ENCODE measurements at places on chromosomes 2 and 18.

DNA sequence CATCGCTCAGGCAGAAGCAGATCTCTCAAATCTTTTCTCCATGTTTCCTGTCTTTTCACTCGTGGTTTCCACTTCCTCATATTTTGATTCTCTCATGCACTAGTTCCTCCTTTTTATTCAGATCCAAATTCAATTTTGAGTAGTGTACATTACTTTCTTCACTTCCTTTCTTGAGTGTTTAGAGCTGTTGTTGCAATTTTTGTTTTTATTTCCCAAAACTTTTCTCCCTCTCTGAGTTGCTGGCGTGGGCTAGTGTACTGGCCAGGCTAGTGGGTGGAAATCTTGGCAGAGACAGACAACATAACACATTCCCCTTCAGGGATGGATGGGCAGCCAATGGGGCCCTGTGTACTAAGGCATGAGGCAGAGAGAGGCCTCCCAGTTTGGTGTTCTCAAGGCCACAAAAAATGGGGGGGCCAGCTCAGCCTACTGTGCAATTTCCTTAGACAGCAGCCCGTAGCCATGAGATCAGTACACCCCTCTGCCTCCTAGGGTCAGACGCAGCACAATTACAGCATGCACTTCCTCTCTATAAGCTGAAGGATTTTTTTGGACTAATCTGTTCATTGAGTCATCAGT, 145.1 kb upstream of the PID1 start:
- DNase-seq: no peak

- no peak for DNase-seq
Observed at GRCh38 chr2:179226961-179227259, 37.7 kb downstream of the SESTD1 start.

DNA sequence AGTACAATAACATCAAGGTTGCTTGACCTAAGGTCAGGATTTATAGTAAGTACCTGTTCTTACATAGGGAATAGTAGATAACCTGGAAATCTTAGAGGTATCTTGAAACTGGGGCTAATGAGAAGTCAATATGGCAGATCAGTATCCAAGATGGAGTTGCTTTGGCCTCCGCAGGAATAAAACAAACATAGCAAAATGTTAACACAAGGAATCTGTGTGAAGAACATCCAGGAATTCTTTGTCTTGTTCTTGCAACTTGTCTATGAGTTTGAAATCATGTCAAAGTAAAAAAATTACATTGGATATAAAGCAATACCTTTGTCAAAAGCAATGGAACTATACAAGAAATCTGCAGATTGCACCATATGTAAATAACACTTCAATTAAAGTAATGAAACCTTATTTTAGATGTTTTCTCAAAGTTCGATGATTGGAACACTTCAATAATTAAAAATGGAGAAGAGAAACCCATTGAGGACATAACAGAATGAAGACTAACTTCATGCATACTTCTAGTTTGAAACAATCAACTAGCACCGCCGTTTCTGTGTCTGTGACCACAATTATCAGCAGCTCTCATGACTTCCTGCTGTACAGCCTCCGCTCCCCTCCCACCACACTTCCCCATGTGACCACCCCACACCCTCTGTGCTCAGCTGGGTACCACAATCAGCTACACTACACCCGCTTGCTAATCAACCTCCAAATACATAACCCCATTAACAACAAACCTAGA, 27.6 kb downstream of the C2orf76 start:
- no peak for DNase-seq

DNA sequence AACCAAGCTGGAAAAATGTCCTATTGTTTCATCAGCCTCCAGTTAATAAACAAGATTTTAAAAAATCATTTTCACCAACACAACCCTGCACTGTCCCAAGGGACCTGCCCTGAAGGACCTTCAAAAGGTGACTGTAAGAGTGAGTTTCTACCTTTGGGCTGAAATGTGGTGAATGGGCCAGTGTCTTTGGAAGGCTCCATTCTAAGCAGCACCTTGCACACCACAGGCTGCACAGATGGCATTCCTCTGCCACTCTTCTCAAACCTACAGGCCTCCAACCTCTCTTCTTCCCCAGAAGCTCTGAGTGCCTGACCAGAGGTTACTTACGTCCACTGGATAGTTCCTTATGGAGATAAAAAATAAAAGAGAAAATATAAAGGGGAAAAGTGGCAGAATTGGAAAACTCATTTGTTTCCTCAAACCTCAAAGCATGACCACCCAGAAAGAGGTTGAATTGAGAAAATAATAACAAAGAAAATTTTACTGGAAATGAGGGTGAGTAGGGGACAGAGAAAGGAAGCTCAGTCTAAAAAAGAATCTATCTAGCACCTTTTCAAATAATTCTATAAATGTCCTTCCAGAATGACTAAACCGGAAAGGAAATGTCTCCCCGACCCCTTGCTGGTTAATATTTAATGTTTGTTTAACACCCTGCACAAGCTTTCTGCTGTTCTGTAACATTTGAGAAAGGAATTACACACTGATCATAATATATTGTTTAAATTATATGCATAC, 175.7 kb downstream of the METTL4 start:
- DNase-seq: no peak

DNA sequence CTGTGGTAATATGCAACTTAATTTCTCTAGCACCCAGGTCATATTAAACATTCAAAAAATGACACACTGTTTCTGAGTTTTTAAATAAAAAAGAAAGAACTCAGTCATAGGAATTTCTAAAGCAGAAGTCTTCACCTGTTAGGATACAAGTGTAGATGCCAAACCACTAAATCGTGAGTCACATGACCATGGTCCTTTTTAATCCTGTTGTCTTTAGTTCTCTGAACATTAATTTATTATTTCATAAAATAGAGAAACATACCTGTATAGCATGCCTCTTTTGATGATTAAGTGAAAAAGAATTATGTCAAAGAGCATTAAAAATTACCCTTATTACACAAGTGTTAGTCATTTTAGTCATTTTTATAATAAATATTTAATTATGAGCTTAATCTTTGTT, 398.8 kb downstream of the CCDC85A start:
- DNase-seq: no peak

DNA sequence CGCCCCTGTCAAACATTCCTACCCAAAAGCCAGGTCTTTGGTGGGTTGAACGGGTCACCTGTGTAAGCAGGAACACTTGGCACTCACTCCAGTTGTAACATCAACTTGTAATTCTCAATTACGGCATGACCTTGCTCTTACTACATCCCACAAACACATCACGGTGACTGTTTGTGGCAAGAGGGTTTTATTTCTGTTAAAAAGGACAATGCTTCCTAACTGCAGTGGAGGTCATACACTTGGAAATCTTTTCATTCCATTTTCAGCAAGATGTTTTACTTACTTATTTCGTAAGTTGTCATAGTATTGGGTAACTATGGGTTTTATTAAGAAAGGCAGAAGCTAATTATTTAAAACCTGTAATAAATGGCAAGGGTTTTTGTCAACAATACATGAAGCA, 126.1 kb downstream of the ZNF516 start:
- no peak for DNase-seq

- no peak for DNase-seq
Observed at GRCh38 chr18:72232644-72233043, 311.5 kb downstream of the CBLN2 start.

DNA sequence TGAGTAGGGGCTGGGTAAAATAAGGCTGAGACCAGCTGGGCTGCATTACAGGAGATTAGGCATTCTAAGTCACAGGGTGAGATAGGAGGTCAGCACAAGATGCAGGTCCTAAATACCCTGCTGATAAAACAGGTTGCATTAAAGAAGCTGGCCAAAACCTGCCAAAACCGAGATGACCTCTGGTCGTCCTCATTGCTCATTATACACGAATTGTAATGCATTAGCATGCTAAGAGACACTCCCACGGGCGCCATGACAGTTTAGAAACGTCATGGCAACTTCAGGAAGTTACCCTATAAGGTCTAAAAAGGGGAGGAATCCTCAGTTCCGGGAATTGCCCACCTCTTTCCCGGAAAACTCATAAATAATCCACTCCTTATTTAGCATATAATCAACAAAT, 132.2 kb downstream of the ARL4C start:
- no peak for DNase-seq

- DNase-seq: no peak
Observed at GRCh38 chr18:44520981-44521667, 159.6 kb upstream of the SETBP1 start.

DNA sequence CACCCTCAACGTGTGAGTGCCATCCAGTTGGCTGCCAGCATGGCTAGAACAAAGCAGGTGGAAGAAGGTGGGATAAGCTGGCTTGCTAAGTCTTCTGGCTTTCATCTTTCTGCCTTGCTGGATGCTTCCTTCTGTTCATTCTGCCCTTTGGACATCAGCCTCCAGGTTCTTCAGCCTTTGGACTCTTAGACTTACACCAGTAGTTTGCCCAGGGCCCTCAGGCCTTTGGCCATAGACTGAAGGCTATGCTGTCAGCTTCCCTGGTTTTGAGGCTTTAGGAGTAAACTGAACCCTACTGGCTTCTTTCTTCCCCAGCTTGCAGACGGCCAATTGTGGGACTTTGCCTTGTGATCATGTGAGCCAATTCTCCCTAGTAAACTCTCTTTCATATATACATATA, 155.0 kb upstream of the SERTAD2 start:
- no peak for DNase-seq

GRCh38 chr2:215160081-215160480, 21.7 kb upstream of the ABCA12 start:
- no peak for DNase-seq

DNA sequence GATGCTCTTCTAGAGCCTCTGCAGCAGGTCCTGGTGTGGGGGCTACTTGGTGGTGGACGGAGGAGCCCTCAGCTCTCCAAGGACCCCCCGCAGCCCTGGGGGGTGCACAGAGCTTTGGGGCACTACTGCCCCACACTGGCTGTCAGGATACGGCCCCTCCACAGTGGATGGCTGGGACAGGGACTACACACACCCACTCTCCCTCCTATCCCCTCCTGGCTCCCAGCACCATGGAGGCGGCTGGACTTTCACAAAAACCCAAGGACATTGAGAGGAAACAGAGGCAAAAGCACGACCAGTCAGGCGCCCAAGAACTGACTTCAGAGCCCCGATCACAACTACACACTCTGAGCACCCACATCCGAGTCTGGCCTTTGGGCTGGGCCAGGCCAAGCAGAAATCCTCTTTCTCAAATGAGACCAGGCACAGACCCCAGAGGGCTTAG, 12.6 kb downstream of the GPR35 start:
- DNase-seq: no peak

GRCh38 chr2:239026711-239027361, 179.0 kb downstream of the TWIST2 start:
- DNase-seq: no peak

GRCh38 chr18:3816610-3817363, 366.8 kb downstream of the TGIF1 start:
- DNase-seq: no peak

- DNase-seq: no peak
Observed at GRCh38 chr2:221450280-221450679, 121.8 kb downstream of the EPHA4 start.

GRCh38 chr18:4430836-4431235, 24.3 kb downstream of the DLGAP1 start:
- no peak for DNase-seq

DNA sequence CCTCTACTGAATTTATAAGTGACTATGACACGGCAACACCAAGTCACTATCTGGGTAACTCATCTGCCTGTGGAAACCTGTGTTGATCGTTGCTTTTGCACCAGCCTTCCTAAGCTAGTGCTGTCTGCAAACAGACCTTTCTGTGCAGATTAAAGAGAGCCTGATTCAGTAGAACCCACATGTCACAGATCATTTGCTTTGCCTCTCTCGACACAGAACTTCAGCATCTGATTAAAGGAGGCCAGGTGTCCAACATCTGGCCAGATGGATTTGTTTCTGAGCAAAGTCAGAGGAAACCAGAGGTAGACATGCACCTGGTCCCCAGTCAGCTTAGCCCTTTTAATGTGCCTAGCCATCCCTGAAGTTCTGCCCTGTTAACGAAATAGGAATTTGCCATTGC, 15.0 kb upstream of the TTR start:
- DNase-seq: no peak

DNA sequence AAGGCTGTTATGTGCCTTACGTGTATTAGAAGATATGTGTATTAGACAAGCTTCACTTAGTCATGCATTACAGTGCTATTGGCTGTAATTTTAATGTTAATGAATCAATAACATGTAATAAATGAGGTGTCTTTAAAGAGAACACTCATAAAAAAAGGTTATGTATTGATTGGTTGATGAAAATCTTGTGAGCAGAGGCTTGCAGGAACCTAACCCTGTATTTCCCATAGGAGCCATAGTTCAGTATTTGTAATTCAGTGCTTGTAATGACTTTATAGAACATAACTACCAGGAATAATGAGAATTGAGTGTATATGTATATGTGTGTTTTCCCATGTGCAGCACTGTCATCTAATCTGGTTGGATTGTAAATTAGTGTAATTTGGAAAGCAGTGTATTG, 33.2 kb downstream of the TSN start:
- DNase-seq: no peak

DNA sequence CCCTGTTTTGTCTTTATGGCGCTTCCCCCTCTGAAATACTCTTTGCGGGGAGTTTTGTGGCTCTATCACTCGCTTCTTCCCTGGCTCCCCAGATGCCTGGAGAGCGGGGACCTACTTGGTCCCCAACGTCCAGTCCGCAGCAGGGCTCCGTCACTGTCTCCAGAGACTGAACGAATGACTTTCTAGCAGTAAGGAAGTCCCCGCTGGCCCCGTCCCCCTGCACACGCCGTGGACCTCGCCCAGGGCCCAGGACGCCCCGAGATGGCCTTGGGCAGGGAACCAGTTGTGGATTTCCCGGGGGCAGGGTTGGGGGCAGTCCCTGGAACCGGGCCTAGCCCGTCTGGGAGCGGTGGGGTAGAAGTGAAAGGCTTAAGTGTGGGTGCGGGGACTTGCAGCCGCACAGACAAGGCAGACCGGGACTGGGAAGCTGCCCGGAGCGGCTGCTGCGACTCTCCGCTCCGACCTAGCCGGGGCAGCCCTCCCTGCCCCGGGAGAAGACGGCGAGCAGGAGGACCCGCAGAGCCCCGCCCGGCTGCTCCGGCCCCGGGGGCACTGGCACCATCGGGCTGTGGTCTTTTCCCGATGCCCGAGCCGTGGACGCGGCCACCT, 821 bp upstream of the EPHA4 start:
- no peak for DNase-seq

DNA sequence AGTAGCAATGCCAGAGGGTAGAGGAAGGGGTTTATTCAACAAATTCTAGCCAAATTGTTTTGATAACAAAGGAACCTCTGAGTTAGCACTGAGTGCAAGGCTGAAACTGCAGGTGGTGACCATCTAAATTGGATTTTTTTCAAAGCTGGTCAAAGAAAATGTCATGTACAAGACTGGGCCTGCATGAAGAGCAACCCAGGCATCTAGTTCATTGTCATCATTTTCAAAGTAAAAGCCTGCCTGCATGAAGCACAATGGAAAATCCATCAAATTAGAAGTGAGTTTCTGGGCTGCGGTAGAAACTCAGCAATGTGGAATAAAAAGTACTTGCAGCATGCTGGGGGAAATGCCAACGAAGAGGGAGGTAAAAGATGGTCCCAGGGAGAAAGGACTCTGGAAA, 80.8 kb upstream of the PPP1CB start:
- no peak for DNase-seq

GRCh38 chr2:18771212-18771611, 181.8 kb upstream of the NT5C1B start:
- DNase-seq: no peak

- DNase-seq: peak; percentile 4
Observed at GRCh38 chr18:12946549-12947284, 1.1 kb upstream of the SEH1L start.

All from iPS DF 6.9 (cell line).